ENCODE measurements at places on chromosomes 2 and 18.

DNA sequence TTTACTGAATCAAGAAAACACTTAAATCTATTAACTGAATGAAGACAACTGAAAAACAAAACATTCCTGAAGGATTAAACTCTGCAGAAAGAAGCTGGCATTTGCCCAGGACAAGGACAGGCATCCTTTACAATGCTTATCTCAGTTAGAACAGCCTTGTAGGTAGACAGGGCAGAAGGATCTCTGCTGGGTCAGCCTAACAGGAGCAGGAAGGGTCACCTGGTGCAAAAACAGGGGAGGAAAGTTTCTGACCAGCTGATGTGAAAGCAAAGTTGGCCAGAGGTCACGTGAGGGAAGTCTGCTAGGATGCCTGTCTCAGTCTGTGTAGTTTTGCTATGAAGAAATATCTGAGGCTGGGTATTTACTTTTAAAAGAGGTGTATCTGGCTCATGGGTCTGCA lies 348.6 kb downstream of the ANAPC1 start:
- no peak for DNase-seq

GRCh38 chr2:37326866-37327634 lies 2.4 kb upstream of the PRKD3 start:
- DNase-seq: no peak

GRCh38 chr2:195663007-195663406 lies 6.0 kb downstream of the SLC39A10 start:
- DNase-seq: no peak

GRCh38 chr18:42446195-42446594 lies 491.2 kb downstream of the PIK3C3 start:
- DNase-seq: no peak

- no peak for DNase-seq
These were observed 112.6 kb upstream of the NDUFV2 start for GRCh38 chr18:8989855-8990254.

DNA sequence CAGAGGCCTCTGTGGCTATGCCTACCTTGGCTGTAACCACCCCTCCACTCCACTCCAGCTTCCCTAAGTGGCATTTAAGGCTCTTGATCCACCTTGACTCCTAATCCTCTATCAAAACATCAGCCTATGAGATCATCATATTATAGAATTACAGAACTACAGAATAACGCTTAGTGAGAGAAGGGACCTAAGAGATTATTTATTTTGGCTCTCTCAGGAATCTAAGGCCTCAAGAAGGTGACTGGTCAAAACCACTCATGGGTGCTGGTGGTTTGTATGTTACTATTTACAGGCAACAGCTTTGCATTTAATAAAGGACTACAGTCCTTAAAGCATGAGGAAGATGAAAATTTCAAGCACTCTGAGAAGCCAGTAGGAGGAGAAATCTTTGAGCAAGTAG lies 118.8 kb downstream of the FSHR start:
- no peak for DNase-seq

Data from activated CD8-positive, alpha-beta memory T cell treated with anti-CD3 and anti-CD28 coated beads for 48 hours (primary cell).